ENCODE measurements at places on chromosomes 13 and 19.

GRCh38 chr13:25836574-25837336, 215.1 kb downstream of the SHISA2 start:
- no peak for DNase-seq

GRCh38 chr19:50909240-50910070, 1.7 kb downstream of the KLK4 start:
- no peak for DNase-seq

DNA sequence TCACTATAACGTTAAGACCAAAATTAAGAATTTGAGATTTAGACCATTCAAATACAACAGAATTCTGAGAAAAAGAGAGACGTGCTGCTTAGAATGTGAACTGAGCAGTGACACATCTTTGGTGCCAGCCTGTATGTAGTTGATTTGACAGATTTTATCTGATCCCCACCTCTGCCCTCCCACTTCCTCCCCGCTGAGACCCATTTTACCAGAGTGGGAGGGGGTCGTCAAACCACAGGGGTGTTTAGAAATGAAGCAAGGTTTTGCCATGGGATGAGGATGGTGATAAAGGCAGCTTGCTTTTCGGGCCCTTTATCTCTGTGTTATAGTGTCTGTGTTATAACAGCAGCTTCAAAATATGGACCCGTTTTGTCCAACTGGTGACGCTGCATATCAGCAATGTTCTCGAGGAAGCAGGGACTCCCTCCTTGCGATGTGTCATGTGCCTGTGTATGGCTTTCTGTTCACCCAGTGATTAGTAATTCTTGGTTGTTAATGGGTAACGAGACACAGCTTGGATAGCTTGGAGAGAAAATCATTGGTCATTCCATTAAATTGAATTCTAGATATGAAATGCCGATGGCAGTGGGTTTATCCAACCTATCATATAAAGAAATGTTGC, 125.0 kb downstream of the HS6ST3 start:
- no peak for DNase-seq

DNA sequence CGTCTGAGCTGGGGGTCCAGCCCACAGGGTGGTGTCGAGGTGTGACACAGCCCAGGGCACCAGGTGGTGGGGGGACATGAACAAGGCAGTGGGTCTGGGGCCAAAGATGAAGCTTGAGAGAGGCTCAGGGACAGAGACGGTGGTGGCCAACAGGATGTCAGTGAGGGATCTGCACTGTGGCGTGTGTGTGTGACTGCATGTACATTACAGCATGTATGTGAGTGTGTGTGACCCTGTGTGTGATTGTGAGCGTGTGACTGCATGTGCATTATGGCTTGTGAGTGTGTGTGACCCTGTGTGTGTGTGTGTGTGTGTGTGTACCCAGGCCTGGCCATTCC, 1.6 kb downstream of the ADAMTS10 start:
- DNase-seq = no peak

GRCh38 chr19:34808566-34808965, 35.6 kb upstream of the ZNF599 start:
- DNase-seq = no peak

DNA sequence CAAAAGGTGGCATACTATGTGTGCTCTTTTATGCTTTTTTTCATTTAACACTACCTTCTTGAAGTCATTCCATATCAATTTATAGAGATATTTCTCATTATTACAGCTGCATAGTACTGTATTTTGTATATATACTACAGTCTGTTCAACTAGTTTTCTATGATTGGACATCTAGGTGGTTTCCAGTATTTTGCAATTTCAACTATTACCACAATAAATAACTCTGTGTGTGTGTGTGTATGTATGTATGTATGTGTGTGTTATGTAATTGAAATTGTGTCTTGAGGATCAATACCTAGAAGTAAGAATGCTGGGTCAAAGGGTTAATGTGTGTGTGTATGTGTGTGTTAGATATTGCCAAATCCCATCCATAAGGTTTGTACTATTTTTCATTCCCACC, 7.0 kb downstream of the LPAR6 start:
- no peak for DNase-seq

DNA sequence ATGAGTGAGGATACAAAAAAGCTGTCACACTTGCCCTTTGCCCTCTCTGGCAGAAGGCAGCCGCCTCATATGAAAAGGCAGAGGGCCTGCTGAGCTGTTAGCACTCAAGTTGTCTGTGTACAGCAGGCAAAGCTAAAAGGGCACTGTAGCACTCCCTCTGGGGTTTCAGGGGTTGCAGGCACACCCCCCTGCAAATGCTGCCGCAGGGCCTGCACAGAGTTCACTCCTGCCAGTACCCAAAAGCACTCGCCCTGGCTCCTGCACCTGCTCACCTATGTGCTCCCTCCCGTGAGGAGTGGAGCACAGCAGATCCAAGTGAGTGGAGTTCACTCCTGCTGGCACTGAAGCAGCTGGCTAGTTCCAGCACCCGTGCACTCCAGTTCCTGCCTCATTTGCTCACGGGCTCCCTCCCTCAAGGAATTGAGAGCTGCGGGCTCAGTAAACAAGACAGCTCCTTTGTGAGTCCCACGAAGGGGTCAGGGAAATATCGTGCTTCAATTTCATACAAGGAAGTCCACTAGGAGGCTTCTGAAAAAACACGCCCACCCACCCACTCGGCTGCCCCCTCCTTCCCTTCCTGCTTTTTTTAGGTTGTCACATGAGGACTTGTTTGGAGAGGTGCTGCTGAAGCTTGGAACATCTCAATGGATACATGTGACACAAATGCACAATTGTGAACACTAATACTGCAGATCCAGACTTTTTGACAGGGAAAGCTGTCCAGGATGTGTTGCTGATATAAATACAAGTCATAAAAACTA, 9.9 kb upstream of the RCBTB2 start:
- DNase-seq = no peak

- no peak for DNase-seq
These were observed 10.2 kb upstream of the SIGLEC6 start for GRCh38 chr19:51541458-51542357.

DNA sequence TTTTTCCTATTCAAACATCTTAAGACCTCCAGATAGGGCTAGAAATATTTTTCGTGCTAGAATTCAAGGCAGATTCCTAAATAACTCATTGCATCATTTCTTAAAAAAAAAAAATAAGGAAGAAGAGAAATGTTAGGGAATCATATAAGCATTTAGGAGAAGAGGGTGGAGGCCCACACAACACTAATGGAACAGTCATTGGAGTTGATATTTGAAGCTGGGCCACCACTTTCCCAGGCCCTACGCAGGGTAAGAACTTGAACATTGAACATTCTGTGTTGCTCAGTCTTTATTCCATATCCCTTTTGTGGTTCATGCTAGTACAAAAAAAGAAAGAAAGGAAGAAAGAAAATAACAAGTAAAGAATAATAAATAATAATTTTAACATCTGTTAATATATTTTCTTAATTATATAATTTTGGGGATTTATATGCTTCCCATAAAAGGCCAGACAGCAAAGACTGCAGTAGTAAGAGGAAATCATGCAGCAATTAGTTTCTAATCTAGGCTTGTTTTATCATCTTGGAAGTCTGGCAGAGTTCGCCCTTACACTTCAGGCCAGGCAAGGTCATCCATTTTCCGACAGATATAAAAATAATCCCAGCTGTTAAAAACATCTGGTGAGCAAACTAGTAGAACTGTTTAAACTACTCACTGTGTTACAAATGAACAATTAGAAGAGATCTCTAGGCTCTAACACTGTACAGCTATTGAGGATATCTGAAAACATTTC, 127.7 kb downstream of the FRY start:
- DNase-seq = no peak

- DNase-seq = no peak
These were observed 71.0 kb downstream of the RAP2A start for GRCh38 chr13:97505017-97505416.
